ENCODE measurements at places on chromosomes 12 and 14.

GRCh38 chr12:68812553-68813241 lies 4.7 kb downstream of the MDM2 start:
- DNase-seq, result no peak

DNA sequence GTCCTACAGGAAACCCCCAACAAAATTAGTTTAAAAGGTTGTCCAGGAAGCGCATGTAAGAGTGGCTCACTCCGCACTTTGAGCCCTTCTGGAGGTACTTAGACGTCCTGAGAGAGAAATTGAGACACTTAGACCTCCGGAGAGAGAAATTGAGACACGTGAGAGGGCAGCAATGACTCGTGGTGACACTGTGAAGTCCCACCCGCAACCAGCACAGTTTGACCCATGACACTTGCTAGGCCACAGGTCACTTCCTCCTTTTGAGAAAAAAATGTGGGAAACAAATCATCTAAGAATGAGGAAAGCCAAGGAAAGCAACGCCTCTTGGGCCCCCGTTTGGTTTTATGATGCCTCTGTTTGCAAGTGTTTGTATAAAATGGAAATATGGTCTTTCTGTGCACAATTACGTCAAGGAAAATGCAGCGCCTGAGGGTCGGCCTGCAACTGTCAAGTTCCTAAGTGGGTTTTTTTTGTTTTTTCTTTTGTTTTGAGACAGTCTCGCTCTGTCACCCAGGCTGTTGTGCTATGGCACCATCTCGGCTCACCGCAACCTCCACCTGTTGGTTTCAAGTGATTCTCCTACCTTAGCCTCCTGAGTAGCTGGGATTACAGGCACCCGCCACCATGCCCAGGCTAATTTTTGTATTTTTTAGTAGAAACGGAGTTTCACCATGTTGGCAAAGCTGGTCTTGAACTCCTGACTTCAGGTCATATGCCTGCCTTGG lies 13.6 kb upstream of the CDCA4 start:
- no peak for DNase-seq

- no peak for DNase-seq
These were observed 141.9 kb downstream of the ANO6 start for GRCh38 chr12:45357539-45358417.

DNA sequence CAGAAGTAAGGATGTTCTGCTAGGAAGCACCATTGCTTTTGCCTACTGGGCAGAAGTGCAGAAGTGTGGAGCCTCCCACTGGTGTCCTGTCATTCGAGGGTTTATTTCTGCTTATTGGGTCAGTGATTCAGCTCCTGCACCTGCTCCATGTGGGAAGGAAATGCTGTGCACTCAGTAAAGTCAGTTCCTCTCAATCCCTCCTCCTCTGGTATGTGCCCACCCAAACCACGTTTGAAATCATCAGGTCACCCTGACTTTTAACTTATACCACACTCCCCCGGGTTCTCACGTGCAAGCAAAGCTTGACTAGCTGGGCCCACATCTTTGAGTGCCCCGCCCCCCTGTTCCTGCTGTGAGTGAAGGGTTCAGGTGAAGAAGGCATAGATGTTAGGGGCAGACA lies 223.7 kb downstream of the CHST11 start:
- DNase-seq, result no peak

GRCh38 chr12:6532927-6533652 lies 1.2 kb upstream of the GAPDH start:
- DNase-seq, result no peak

GRCh38 chr12:131799828-131800593 lies 28.2 kb upstream of the MMP17 start:
- DNase-seq, result no peak

- DNase-seq, result no peak
These were observed 323.0 kb downstream of the VRK1 start for GRCh38 chr14:97120204-97120603.

- no peak for DNase-seq
These were observed 43.5 kb downstream of the CKAP4 start for GRCh38 chr12:106204312-106204711.

DNA sequence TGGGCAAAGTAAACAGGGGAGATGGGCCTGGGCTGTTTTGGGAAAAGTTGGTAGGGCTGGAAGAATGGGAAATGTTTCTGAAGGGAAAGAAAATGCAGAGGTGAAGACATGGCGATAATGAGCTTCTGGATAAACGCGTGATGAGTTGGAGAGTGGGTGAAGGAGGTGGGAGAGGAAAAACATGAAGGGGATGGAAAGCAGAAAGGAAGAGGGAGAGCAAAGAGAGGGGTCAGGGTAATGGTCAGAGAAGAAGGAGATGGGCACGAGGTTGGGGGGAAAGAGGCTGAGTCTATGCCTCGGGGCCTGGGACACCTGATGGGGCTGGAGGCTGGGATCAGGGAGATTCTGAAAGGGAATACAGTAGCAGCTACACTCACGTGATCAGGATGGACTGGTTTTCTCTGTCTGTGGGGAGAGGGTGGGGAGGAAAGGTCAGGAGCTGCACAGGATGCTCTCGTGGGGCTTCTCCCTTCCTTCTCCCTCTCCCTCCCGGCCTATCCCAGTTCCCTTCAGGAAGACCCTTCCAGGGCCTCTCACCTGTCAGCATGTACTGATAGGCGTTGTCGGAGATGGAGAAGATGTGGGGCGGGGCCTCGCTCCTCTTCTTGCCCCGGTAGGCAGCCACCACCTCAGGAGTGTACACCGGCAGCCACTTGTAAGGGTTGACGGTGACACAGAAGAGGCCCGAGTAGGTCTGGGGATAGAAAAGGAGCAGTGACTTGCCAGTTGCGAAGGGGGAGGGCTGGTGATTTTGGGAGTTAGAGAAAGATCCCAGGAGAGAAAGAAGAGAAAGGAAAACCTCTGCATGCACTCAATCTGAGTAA lies 3.1 kb downstream of the MYH7 start:
- DNase-seq, result no peak

DNA sequence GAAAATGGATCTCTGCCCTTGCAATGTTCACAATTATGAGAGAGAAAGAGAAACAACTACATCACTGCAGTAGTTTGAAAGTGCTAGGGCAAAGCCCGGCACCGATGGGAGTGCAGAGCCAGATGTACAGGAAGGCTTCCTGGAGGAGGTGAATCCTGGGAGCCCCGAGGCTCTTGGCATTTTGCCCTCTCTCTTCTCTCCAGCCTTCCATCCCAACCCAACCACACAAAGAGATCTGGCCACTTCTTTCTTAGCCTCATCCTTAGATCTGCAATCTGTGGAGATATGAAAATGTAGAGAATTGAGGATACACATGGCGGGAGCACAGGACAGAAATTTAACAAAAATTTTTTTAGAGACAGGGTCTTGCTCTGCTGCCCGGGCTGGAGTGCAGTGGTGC lies 3.3 kb upstream of the PAPLN start:
- DNase-seq, result no peak

DNA sequence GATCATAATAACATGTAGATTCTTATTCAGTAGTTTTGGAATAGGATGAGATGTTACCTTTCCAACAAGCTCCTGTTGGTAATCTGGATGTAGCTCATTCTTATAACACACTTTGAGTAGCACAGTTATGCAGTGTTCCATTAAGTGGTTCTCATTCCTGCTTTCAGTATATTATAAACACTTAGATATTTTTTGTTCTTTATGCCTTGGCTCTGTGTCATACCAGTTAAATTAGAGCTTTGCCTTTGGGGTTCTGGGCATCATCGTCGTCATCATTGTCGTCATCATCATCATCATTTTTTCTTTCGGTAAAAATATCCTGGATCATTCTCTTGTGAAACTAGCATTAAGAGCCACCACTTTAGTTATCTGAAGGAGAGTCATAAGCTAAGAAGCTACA lies 87.5 kb downstream of the FUT8 start:
- DNase-seq, result no peak

- DNase-seq, result no peak
These were observed 221.7 kb upstream of the GRIP1 start for GRCh38 chr12:66900616-66901015.

GRCh38 chr12:62739266-62740015 lies 195.5 kb downstream of the PPM1H start:
- DNase-seq, result no peak

- no peak for DNase-seq
These were observed 115.3 kb downstream of the ZNF664 start for GRCh38 chr12:124088217-124088907.

- DNase-seq, result no peak
These were observed 103.9 kb upstream of the MYL2 start for GRCh38 chr12:111024205-111024801.

- no peak for DNase-seq
These were observed 78.2 kb downstream of the RGS6 start for GRCh38 chr14:72010474-72010873.

DNA sequence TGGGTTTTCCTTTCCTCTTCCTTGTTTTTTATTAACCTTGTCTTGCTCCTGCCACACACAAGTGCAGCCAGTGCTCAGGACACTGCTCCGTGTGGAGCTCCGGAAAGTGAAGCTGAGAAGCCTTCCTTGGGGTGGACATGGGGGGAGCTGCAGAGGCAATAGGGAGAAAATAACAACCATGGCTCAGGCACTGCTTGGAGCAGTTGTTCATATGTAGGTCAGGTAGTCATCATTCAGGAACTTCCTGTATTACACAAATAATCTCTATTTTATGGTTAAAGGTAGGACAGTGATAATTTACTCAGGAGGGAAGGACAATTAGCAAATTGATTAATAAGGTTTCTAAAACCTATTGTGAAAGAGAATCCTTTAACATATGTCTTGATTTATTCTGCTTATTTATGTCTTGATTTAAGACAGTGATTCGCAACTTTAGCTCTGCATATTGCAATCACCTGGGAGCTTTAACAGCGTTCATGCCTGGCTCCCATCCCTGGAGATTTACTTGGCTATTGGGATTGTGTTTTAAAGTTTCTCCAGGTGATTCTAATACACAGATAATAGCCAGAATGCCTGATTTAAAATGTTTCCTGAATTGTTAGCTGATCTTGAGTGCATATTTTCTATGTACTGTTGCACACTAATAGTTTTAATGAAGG lies 92.1 kb downstream of the ETV6 start:
- DNase-seq, result no peak

DNA sequence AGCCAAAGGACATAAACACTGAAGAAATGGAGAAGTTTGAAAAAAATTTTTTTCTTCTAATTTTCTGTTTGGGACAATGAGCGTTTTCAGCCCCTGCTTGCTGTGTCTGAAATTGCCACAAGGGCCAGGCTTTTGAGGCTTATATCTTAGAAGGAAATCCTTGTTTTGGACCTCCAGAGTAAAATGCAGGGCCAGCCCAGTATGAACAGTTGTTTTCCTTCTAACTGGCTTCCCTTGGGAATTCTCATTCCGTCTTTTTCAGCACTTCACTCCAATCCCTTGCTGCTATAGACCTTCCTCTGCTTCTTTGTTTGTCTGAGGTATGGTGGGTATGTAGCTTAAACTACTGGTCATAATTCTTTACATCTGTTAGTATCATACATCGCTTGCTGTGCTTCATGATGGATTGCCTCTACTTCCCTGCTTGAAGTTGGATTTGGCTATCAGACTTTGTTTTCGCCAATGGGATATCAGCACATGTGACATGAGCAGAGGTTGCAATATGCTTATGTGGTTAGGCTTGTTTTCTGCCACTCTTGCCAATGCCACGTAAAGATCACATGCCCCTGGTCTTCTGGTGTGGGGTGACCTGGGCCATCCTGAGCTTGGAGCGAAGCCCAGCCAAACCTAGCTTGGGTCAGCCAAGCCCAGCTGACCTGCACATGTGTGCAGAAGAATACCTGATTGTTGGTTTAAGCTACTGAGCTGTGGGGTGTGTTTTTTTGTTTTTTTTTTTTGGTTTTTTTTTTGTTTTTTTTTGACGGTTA lies 64.7 kb downstream of the AVPR1A start:
- DNase-seq, result no peak

GRCh38 chr14:73443758-73444157 lies 14.6 kb downstream of the NUMB start:
- no peak for DNase-seq

DNA sequence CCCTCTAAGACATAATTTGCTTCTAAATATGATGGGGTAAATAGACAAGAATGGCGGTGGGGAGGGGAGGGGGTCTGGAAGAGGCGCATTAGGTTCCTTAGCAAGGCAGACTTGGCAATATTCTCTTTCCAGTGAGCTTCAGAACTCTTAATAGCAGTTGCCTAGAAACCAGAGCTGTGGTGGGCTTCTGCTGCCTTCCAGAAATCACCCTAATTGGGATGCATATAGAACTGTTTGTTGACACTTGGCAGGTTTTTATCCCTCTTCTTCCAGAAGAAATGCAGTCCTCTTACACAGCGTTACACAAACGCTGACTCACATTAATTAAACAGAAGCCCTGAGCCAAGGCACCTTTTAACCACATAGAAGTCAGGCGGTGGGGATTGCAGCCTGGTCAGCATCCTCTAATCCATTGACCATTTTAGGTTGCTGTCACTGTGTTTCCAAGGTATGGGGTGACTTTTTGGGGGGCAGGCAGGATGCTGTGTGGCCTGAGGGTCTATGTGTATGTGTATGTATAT lies 114.1 kb downstream of the CCDC60 start:
- DNase-seq, result no peak

- DNase-seq, result peak; percentile 53
These were observed 1.2 kb upstream of the SCAF11 start for GRCh38 chr12:45991284-45992249.

- DNase-seq, result peak; percentile 42
These were observed at the start of gene ITGB7 for GRCh38 chr12:53207042-53207441. Gene ITGB7, minus strand, starts transcription at chr12:53207251. Its CDS starts 6,808 bp downstream, at chr12:53200443.

GRCh38 chr14:20179218-20179617 lies 11.5 kb upstream of the OR11G2 start:
- DNase-seq, result no peak

DNA sequence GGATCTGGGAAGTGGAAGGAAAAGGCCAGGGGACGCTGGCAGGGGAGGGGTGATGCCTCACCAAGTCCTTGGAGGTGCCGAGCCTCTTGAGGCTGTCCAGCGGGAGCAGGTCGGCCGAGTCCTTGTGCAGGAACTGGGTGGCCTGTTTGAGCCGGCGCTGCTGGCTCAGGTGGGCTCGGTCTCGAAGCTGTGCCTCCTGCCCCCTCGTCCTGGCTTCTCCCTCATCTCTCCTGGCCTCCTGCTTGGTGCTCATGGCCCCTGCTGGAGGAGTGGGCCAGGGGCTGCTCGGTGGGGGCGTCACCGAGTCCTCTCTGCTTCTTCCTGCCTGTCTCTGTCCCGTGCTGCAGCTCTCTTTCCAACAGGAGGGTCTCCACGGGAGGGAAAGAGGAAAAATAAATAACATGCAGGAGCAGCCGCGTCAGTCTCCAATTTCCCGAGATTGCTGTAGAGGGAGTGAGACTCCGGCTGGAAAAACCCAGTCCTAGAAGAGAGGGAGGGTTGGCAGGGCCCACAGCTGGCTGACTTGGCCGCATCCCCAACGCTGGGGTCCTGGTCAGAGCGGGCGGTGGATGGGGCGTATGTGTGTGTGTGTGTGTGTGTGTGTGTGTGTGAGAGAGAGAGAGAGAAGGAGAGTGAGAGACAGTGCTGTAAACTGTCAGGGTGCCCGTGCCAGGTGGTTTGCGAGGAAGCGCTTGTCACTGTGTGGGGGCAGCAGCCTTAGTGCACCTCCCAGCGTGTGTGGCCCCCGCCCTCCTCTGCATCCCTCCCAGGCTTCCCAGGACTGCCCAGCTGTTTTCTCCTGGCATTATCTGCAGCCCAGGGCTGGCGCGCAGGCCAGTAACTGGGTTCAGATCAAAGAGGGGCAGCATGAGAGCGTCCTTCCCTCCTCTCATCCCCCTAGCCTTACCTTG lies at the start of gene NRIP2:
Gene NRIP2 (minus strand): TSS at position 455 of the 911 bp plus-strand sequence. CDS start 52 bp downstream, at position 403.
- no peak for DNase-seq
